ENCODE measurements at places on chromosomes 16 and 17.

- DNase-seq, result no peak
Measured at GRCh38 chr17:38685491-38685890, 10.7 kb upstream of the EPOP start.

GRCh38 chr16:86050591-86051367, 151.8 kb downstream of the IRF8 start:
- no peak for DNase-seq

GRCh38 chr17:50035421-50035879, 20.5 kb upstream of the ITGA3 start:
- no peak for DNase-seq

DNA sequence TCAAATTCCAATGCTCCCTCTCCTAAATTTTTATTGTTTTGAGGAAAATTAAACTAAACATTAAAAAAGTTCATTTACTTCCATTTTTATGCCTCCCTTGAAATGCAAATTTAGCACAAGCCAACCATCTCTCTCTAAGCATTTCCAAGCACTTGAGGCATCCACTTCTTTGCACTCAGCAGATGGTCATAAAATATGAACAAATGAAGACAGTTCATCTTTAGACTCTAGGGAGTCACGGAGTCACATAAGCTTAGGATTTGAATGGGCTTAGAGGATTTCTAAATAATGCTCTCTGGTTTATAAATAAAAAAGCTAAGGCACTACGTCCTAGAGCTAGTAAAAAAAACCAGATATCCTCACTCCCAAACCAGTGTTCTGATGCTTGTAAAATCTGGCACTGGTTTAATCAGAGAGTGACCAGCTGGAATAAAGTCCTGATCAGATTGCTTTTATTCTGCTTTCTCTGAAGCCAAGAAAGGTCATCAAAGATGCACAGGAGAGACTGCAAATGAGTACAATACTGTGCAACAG, 204.2 kb downstream of the CA10 start:
- DNase-seq, result no peak

GRCh38 chr17:16941072-16942036, 30.6 kb downstream of the TNFRSF13B start:
- DNase-seq, result no peak

DNA sequence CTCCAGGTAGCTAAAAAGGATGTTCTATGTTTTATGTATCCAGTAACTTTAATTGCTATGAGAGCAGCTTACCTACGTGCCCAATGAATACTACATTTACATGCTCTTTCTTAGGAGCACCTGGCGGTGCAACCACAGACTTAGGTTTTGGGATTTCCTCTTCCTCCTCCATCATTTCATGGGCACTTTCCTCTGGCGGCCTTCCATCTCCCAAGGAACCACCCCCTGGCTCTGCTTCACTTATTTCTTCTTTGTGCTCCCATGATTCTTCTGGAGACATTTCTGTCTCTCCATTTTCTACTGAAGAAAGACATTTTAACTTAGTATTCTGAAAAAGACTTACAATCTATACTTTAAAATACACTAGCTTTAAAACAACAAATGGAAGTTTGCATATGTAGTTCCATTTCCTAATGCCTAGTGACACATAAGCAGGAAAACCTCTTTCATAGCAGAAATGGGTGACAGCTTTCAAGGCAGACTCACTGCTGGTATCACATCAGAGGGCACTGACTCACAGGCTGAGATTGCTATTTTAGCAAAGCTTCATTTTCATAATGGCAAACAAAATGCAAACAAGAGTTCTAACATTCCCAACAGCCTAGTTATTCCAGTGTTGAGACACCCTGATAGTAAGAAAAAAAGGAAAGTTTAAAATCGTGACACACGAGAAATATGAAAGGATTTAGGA, 19.1 kb downstream of the GSPT1 start:
- DNase-seq, result peak; percentile 83

Data from HFFc6 (cell line).